Activated naive CD4-positive, alpha-beta T cell (primary cell): ENCODE measurements at places on chromosomes 12 and 14.

DNA sequence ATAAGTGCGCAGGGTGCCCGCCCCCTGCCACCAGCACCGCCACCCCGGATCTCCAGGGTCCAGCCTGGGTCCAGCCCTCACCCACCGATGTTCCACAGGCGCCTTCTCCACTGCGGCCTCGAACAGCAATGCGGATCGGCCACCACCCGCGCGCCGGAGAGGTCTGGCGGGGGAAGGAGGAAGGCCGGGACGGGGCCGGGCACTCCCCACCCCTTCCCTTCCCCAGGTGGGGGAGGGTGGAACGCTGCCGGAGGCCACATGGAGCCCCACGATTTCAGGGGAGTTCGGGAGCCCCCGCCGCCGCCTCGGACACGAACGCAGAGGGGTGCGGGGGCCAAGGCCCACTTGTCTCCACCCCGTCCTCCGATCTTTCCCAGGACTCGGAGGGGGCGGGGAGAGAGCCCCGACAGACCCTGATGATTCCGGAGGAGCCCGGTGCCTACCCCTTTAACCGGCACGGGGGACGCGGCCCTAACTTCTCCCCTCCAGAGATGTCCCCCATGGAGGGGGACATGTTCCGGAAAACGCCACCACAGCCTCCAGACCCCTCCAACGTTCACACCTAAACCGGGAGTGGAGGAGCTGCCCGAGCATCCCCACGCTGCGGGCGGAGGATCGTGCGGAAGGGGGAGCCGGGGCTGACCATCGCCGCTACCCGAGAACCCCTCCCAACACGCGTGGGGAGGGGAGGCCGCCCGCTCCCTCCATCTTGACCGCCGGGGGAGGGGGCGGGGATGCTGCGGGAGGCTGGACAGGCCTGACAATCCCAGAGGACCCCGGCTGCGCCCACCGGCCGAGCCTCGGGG, 1.1 kb downstream of the ATXN2 start:
- DNase-seq: no peak

GRCh38 chr14:34699873-34700621, 14.3 kb downstream of the CFL2 start:
- DNase-seq: no peak

GRCh38 chr14:103436533-103436932, 51.3 kb downstream of the MARK3 start:
- no peak for DNase-seq

GRCh38 chr12:115835445-115835844, 442.0 kb downstream of the MED13L start:
- DNase-seq: no peak

GRCh38 chr14:68208218-68208617, 388.6 kb downstream of the RAD51B start:
- no peak for DNase-seq

DNA sequence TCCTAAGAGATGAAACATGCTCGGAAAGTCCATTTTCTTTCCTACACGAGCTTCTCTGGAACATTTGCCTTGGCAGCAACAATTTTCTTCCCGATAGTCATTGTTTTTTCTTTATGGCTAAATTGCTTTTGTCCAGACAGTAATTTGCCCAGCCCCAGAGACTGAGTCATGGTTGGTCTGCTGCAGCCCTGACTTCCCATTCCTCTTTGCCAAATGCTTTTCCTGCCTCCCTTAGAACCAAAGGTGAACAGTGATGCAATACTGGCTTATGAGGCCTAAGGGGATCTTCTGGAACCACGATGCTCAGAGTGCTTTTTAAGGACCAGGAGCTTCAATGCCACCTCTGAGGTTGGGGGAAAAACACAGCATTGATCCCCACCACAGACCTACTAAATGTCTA, 1599.6 kb upstream of the TMEM132C start:
- DNase-seq: no peak

DNA sequence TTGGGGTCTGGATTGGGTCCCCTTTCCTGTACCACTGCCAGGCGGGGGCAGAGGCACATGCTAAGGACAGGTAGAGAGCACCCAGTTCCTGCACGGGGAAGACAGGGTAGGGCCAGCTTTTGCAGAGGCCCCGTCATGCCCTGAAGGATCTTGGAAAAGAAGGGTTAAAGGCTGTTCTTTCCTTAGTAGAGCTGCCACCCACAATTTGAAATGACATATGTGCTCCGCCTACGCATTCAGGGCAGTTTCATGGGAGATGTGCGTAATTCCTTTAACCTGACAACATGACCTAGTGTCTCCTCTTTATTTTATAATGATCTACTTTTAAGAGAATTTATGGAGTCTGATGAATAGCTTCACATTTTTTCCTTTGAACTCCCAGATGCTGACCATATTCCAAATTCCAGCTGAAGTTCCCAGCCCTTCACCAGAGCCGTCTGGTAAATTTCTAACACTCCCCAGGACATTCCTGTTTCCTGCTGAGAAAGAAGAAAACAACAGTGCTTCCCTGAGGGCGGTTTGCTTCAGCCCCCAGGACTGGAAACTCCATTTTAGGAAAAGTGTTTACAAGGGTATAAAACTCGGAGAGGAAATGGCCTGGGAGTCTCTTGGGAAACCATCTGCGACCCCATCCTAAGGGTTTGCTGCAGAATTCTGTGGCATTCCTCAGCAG, 58.9 kb upstream of the PLEKHG3 start:
- no peak for DNase-seq

DNA sequence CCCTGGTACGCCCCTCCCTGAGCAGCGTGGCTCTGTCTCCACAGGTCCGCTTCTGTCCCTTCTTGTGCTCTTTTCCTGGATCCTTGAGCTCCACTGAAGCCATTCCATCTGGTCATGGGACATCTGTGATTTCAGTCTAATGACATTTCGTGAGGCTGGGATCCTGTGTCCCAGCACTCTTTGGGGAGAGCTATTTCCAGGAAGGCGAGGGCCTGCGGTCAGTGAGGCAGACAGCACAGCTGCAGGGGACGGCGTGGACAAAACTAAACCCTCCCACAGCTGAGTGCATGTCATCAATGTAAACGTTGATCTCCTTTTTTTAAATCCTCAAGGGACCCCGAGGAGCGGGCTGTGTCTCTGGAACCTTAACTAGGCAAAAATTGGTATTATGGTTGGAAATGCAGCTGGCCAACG, 127.7 kb downstream of the DACT1 start:
- DNase-seq: no peak

- DNase-seq: no peak
These were observed 58.2 kb downstream of the DHRS2 start for GRCh38 chr14:23694085-23694948.

- DNase-seq: no peak
These were observed 12.0 kb downstream of the FUT8 start for GRCh38 chr14:65424531-65424930.

DNA sequence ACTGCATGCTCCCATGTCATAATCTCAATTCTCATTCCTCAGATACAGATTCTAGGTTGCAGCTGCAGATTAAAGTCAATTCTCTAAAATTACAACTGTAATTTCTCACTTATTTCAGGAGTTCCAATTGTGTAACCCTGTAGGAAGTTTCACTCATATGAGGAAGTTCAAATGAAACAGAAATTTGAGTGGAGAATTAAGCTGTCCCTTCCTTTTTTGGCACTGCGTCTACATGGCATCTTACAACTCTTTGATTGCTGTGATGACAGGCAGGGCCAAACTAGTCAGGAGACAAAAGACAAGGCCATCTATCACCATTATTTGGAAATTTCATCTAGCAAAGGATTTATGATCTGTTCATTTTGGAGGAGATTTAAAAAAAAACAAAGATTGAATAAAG, 13.3 kb upstream of the GRIP1 start:
- DNase-seq: no peak

GRCh38 chr12:117684471-117684870, 284.3 kb downstream of the KSR2 start:
- no peak for DNase-seq

DNA sequence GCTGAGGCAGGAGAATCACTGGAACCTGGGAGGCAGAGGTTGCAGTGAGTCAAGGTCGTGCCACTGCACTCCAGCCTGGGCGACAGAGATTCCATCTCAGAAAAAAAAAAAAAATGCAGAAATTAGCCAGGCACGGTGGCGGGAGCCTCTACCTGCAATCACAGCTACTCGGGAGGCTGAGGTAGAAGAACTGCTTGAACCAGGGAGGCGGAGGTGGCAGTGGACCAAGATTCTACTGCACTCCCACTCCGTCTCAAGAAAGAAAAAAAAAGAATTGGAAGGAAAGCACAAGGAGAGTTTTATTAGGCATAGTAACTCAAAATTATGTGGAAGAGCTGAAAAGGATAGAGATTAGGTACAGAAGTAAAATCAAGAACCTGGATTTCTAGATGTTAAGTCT, 20.8 kb upstream of the AMHR2 start:
- no peak for DNase-seq

GRCh38 chr12:75978677-75979076, 52.9 kb downstream of the PHLDA1 start:
- no peak for DNase-seq
